Esophagus muscularis mucosa (tissue), 4 donors: ENCODE measurements at places on chromosomes 5 and 9. TPM values are rescaled to one million over a fixed set of nuclear protein-coding genes. Genes with fewer than 3 reads are reported as not detected.

The AGXT2 gene
- total RNA-seq, result not detected

The TAF11L3 gene
- total RNA-seq, result not detected

DNA sequence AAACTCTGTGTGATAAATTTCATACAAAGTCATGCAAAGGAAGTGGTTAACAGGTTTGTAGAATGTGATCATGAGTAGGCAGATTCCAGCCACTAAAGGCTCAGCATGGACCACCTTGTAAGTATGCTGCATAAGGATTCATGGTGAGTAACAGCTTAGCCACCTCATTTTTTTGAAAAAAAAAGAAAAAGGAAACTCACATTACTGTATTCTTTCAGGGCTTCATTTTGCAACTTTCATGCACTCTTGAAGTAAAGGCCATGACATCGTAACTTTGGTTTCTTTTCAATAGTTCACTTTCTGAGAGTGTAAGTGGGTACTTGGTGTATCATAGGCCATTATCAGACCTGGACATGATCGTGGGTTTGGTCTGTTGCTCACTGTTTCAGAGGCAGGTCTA lies 175.1 kb downstream of the PCSK1 start:
- no peaks in the 10 kb centered on the region for H3K27me3 ChIP-seq
- no peak overlapping the region for H3K27ac ChIP-seq
- no peak overlapping the region for H3K4me3 ChIP-seq
- no peaks in the 10 kb centered on the region for H3K36me3 ChIP-seq

- no peaks in the 10 kb centered on the region for H3K27me3 ChIP-seq
- H3K36me3 ChIP-seq, result no peaks in the 10 kb centered on the region
- no peak overlapping the region for H3K4me3 ChIP-seq
These were observed 326.2 kb downstream of the PRR16 start for GRCh38 chr5:120790339-120790738.
